ENCODE measurements at places on chromosomes 7 and 10.
A peak's percentile ranks its signal among the peaks of the same experiment; 100 is the strongest.

- peak; percentile 54 for DNase-seq
Observed at GRCh38 chr10:126905776-126906703, 812 bp downstream of the DOCK1 start.

DNA sequence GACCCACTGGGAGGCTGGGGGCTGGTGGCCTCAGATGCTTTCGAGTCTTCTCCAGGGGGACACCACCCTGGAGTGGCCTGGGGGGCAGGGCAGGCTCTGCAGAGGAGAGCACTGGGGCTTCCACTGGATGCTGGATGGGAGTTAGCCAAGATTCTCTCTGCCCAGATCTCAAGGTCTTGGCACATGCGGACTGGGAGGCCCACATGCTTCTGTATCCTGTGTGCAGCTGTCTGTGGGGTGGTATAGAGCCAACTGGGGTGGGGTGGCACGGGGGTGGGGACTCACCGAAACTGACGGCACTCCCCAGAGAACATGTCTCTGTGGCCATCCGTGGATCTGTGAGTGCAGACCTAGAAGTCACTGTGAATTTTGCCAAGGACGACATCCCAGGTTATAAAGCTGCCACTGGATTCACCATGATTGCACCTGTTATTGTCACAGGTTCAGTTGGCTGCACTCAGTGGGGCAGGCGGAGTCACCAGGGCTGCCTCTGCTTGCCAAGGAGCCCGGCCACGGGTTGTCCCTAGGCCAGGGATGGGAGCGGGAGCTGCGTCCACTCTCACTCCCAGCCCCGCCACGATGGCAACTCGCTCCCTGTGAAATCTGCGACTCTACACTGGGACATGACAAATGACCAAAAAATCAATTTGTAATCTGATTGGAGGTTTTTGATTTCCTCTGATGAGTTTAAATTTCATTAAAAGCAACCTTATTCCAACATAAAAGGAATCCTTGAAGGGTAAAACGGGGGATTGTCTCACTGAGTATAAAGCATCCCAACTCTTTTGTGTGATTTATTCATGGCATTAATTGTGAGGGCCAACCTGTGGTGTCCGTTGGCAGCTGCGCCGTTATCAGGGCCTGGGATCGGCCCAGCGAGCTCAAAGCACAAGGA, 131.3 kb downstream of the EBF3 start:
- DNase-seq: no peak

DNA sequence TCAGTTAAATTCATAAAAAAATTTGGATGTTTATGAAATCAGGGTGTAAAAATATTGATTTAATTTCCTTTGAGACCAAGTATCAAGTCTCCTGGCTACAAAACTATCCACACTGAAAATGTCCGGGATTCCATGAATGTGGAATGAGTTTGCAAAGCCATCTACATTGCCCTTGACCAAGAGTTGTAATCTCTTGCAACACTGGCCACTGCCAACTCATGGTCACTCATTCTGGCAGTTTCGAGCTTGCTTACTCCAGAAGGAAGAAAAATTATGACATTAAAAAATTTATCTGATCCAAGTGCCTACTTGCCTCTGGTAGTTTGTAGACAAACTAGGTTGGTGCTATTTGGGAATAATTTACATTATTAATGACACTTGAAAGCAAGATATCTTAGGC, 84.2 kb downstream of the NPY start:
- no peak for DNase-seq

DNA sequence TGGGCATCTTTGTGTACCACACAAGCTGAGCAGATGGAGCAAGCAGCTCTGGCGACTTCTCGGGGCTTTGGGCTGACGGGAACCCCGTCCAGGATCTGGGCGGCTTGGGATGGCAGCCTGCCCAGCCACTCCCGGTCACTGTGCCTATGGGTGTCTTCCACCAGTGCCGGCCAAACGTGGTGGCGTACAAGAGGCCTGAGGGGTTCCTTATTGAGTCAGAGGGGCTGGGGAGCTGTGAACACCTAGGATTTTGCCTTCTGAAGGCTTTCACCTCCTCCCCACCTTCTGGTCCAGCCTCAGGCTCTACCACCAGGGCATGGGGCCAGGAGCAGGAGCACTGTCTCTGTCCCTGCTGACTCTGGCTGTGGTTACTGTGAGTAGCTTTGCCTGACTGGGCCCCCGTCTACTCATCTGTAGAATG, 71.8 kb upstream of the PPIF start:
- no peak for DNase-seq

DNA sequence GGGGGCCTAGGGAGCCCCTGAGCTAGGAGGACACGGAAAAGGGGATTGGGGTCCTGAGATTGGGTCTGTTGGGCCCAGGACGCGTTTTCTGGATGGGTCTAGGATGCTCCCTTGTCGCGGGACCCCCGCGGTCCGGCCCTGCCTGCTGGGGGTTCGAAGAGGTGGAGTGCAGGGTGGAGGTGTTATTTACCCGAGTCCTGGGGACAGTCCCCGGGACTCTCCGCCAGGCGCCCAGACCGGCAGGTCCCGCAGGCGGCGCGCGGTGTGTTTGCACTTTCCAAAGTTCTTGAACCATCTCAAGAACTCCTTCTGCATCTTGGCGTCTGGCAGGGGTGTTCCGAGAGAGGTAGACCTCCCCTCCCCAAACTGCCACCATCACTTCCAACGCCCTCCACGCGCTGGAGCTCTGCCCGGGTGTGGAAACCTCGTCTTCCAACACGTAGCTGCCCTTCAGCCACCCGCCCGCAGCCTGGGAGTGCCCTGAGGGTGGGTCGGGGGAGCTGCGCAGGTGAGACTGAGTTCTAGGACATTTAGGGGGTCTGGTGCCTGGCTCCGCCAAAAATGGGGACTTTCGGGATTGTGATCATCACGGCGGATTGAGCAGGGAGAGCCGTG, 569 bp downstream of the CAV1 start:
- DNase-seq: no peak

DNA sequence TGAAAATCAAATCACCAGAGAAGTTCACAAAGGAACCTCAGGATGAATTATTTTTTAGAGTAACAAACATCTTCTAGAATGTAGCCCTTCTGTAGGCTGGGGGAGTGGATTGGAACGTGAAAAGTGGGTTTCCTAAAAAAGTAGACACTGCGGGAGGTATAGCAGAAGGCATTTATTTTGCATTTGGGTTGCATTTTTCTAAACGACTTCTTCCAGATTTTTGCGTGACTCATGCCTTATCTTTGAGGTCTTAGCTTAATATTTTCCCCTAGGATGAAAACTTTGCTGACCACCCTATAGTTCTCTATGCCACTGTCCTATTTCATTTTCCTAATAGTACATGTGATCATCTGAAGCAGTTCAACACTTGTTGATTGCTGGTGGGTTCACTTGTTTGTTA, 112.7 kb upstream of the JCAD start:
- no peak for DNase-seq

DNA sequence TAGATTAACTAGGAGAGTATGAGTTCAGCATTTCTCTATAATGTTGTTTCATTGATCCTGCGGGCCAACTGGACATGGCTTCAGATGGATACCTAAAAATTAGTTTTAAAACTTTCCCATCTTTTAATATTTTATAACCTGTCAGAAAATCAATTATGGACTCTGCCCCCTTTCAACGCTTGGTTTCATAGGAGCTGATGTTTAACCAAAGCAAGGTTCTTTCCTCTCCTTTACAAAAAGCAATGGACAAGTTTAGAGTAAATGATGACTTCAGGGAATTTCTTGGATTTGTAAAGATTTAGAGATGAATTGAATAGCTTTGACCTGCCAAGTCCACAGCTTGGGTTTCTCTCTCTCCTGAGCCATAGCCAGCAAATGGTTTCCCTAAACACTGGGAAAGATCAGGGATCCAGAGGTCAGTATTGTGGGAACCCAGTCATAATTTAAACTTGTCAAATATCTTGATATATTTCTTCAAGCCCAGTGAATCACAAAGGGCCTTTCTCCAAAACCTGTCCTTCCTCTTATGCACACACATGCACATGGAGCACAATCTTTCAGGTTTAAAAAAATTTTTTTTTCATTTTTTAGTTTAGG, 177.1 kb downstream of the EVX1 start:
- no peak for DNase-seq

DNA sequence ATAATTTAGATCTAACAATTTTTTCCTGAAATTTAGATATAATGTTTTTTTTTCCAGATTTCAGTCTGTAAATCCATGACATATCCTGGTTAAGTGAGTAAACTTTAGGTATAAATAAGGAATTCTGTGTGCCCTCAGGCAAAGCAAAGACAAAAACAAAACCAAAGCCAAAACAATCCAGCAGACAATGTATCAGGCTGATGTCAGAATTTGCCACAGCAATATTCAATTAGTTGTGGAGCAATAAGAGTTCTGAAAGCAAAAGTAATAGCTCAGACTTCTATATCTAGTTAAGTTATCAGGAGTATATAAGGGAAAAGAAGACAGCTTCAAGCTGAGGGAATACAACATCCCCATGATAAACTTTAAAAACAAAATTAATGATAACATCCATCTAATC, 82.0 kb downstream of the MKX start:
- DNase-seq: no peak

GRCh38 chr10:62243647-62243997, 25.0 kb downstream of the RTKN2 start:
- DNase-seq: no peak

GRCh38 chr10:91924212-91925021, 847 bp downstream of the BTAF1 start:
- peak; percentile 30 for DNase-seq

DNA sequence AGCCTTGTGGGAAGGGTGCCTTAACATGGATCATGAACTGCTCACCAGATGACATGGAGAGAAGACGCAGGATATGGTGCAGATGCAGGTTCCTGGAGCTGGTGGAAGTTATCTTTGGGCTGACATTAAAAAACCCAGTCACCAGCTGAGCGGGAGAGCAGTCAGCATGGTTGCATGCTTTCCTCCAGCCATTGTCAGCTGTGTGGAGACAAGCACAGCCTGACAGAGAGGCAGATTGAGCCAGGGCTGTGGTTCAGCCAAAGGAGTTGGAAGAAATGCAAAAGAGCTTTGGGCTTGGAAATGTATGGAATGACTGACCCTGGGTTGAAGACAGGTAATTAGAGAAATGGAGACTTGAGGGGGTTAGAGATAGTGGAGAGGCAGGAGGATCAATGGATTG, 79.7 kb downstream of the CPVL start:
- no peak for DNase-seq

GRCh38 chr7:68288144-68288593, 1291.5 kb downstream of the TYW1 start:
- no peak for DNase-seq

- DNase-seq: peak; percentile 88
Observed at GRCh38 chr7:50826371-50827172, 43.9 kb upstream of the GRB10 start.
